ENCODE measurements at places on chromosomes 5 and 9. TPM values are rescaled to one million over a fixed set of nuclear protein-coding genes. Genes with fewer than 3 reads are reported as not detected.

Gene PCDHB9
- total RNA-seq, result 0.09 TPM

Gene GRAMD2B
- 1.1 TPM for total RNA-seq

Gene CBY3
- total RNA-seq, result not detected

Gene GPR151
- not detected for total RNA-seq

Gene MOB3B
- total RNA-seq, result 11.9 TPM

Gene CCIN
- not detected for total RNA-seq

Gene PDE6A
- total RNA-seq, result 0.22 TPM

Gene C5orf58
- total RNA-seq, result not detected

Gene CARD9
- 1.1 TPM for total RNA-seq

Gene AP3S1
- 77.6 TPM for total RNA-seq

Gene IL17B
- not detected for total RNA-seq

Gene LHX2
- total RNA-seq, result 4.1 TPM

Gene PCDHAC1
- 1.9 TPM for total RNA-seq

Gene ZNF454
- total RNA-seq, result not detected

Gene IFNA14
- total RNA-seq, result not detected

Gene TNPO1
- total RNA-seq, result 103 TPM

Gene FBXL17
- 5.6 TPM for total RNA-seq

Gene CARTPT
- not detected for total RNA-seq

Gene ZFP62
- total RNA-seq, result 8.2 TPM

Gene CCL28
- 0.06 TPM for total RNA-seq

Gene CMYA5
- total RNA-seq, result 0.06 TPM

Gene RAD50
- total RNA-seq, result 27.7 TPM

Gene BARHL1
- 0.03 TPM for total RNA-seq

Gene SV2C
- total RNA-seq, result not detected

Gene PCDHGB6
- 0.09 TPM for total RNA-seq

Gene ANKRD34B
- total RNA-seq, result 0.03 TPM
